ENCODE measurements at places on chromosomes 7 and 10. TPM values are rescaled to one million over a fixed set of nuclear protein-coding genes. Genes with fewer than 3 reads are reported as not detected.

- H3K4me1 ChIP-seq = peaks cover 9% of the 10 kb centered on the region
- DNase-seq = no peak
- H3K36me3 ChIP-seq = no peaks in the 10 kb centered on the region
- H3K27me3 ChIP-seq = no peaks in the 10 kb centered on the region
- H3K27ac ChIP-seq = no peak overlapping the region
- H3K4me3 ChIP-seq = no peak overlapping the region
Observed at GRCh38 chr7:5776894-5777660, 4.4 kb downstream of the RNF216 start.

DNA sequence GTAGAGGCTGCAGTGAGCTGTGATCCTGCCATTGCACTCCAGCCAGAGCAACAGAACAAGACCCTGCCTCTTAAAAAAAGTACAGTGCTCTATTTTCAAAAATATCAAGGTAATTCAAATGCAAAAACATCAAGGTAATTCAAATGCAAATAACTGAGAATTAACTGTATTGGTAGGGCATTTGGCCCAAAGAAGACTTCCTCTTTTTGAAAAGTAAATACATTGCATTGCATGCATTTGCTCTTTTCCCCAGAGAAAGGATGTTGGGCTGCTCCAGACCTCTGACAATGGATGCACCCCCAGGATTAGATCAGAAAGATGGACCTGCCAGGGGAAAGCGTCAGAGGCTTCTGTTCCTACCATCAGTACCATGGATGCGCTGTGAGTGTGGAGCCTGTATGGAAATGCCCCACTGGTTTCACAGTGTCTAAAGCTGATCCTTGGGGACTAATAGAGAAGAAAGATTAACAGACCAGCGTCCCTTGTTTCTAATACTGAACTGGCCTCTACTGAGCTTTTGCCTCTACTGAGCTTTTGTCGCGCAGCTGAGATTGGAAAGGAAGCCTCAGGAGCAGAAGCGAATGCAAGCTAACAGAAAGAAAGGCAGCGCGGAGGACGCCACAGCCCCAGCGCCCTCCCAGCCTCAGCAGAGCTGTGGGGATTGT, 93.5 kb upstream of the LYZL2 start:
- H3K4me3 ChIP-seq = no peak overlapping the region
- no peaks in the 10 kb centered on the region for H3K27me3 ChIP-seq
- H3K27ac ChIP-seq = no peak overlapping the region
- no peak for DNase-seq
- no peaks in the 10 kb centered on the region for H3K4me1 ChIP-seq
- no peaks in the 10 kb centered on the region for H3K36me3 ChIP-seq

- H3K4me1 ChIP-seq = peaks cover 2% of the 10 kb centered on the region
- H3K36me3 ChIP-seq = no peaks in the 10 kb centered on the region
- no peak overlapping the region for H3K4me3 ChIP-seq
- no peak overlapping the region for H3K27ac ChIP-seq
- H3K27me3 ChIP-seq = no peaks in the 10 kb centered on the region
- no peak for DNase-seq
Observed at GRCh38 chr10:18008986-18009385, 57.3 kb downstream of the SLC39A12 start.

GRCh38 chr7:72781631-72782030, 46.4 kb downstream of the TYW1B start:
- no peak overlapping the region for H3K4me3 ChIP-seq
- no peaks in the 10 kb centered on the region for H3K36me3 ChIP-seq
- H3K4me1 ChIP-seq = no peaks in the 10 kb centered on the region
- DNase-seq = no peak
- H3K27ac ChIP-seq = no peak overlapping the region
- H3K27me3 ChIP-seq = no peaks in the 10 kb centered on the region

DNA sequence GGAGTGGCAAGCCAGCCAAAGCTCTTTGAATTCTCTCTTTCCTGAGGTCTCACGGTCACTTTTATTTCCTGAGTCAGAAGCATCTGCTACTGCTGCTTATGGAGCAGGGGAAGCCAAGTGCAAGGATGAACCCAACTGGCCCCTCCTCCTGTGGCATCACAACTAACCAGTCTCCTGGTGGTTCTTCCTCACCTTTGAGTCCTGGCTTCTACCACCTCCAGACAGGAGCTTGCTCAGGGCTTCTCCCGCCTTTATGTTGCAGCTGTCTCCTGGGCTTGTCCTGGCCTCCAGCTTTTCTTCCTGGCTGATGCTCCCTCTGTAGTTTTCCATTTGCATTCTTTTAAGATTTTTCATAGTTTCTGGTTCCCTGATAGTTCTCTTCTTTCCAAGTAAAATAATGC, 349.7 kb upstream of the NRP1 start:
- no peak for DNase-seq
- H3K4me1 ChIP-seq = no peaks in the 10 kb centered on the region
- no peak overlapping the region for H3K4me3 ChIP-seq
- H3K27ac ChIP-seq = no peak overlapping the region
- no peaks in the 10 kb centered on the region for H3K36me3 ChIP-seq
- H3K27me3 ChIP-seq = no peaks in the 10 kb centered on the region

GRCh38 chr10:24762966-24763623, 39.4 kb upstream of the ARHGAP21 start:
- H3K27ac ChIP-seq = no peak overlapping the region
- no peaks in the 10 kb centered on the region for H3K36me3 ChIP-seq
- no peaks in the 10 kb centered on the region for H3K27me3 ChIP-seq
- H3K4me3 ChIP-seq = no peak overlapping the region

DNA sequence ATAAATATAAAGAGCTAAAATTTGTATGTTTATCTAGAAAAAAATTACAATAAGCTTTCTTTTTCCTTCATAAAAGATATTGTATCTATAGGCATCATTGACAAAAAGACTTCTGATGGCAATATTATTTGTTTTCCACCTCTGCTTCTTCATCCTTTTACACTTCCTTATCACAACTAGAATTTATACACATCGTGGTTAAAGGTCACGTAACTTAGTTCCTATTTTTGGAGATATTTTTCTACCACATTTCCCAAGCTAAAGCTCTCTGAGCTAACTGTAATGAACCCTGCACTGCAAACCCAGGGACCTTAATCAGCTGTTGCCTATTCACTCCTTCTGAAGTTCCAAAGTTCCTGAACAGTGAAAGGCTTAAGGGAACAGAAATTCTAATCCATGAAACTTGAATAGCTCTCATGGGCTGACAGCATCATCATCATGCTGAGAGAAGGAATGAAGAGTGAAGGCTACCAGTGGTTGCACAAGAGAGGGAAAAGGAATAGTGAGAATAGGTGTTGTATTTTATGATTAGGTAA, 106.1 kb upstream of the SLC13A1 start:
- H3K4me1 ChIP-seq = no peaks in the 10 kb centered on the region
- no peak overlapping the region for H3K4me3 ChIP-seq
- DNase-seq = no peak
- H3K27ac ChIP-seq = no peak overlapping the region

The TRIM73 gene
- 3.9 TPM for total RNA-seq

The SPDYE1 gene
- total RNA-seq = 0.13 TPM

The TSPAN12 gene
- total RNA-seq = 5.3 TPM

The CDHR3 gene
- 12.4 TPM for total RNA-seq

The AP4M1 gene
- total RNA-seq = 14.6 TPM

The WDFY4 gene
- total RNA-seq = 0.72 TPM

Data from ovary (tissue), 10 donors.